ENCODE measurements at places on chromosomes 7 and 10. TPM values are rescaled to one million over a fixed set of nuclear protein-coding genes. Genes with fewer than 3 reads are reported as not detected.

- H3K4me1 ChIP-seq = no peaks in the 10 kb centered on the region
- H3K4me3 ChIP-seq = no peak overlapping the region
- H3K27ac ChIP-seq = no peak overlapping the region
- peaks cover 24% of the 10 kb centered on the region for H3K27me3 ChIP-seq
Observed at GRCh38 chr10:123073187-123073586, 62.6 kb upstream of the HMX3 start.

DNA sequence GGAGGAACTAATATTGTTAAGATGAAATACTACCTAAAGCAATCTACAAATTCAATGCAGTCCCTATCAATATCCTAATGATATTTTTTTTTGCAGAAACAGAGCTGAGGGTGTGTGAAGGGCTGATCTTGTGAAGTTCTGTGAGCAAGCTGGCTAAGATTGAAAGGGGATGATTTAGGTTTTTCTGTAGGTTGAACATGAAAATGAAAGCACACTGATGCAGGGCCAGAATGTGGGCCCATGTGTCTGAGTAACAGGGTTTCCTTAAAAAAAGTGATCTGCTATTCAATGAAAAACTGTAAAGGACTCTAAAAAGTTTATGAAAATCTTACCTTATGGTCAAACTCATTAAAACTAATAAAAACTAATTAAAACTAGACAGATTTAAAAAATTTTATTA lies 47.4 kb downstream of the GRB10 start:
- peaks cover 15% of the 10 kb centered on the region for H3K4me1 ChIP-seq
- peaks cover 1% of the 10 kb centered on the region for H3K36me3 ChIP-seq
- no peak overlapping the region for H3K4me3 ChIP-seq
- H3K27me3 ChIP-seq = no peaks in the 10 kb centered on the region
- no peak for DNase-seq

ODAD2 gene
- total RNA-seq = not detected

GRCh38 chr7:148905093-148905666 lies 21.1 kb upstream of the EZH2 start:
- H3K27ac ChIP-seq = no peak overlapping the region
- no peaks in the 10 kb centered on the region for H3K27me3 ChIP-seq
- no peak overlapping the region for H3K4me3 ChIP-seq
- H3K36me3 ChIP-seq = no peaks in the 10 kb centered on the region
- peaks cover 30% of the 10 kb centered on the region for H3K4me1 ChIP-seq
- no peak for DNase-seq

STRA8 gene
- not detected for total RNA-seq

CPED1 gene
- total RNA-seq = not detected
